ENCODE measurements at places on chromosomes 5 and 9.

DNA sequence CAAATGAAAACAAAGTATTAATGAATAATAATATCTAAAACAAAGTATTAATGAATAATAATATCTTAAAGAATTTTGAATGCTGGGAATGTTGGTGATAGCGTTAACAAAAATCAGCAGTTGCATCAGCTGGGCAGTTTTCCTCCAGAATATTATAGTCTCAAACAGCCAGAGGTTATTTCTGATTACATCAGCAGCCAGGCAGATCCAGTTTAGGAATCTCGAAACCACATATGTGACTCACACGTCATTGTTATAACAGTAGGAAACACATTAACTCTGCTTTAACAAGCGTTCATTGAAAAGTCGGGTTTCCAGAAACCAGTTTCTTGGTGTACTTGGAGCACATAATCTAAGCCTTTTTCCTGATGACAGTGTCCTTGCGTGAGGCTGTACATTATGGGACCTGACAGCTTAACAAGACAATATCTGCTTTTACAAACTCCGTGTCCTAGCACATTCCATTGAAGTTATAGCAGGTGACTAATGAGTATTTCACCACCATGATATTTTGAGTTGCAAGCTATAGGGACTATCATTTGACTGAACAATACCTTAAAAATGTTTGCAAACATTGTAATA is 559.5 kb upstream of the KLF4 start:
- no peak overlapping the region for H3K27ac ChIP-seq
- H3K4me1 ChIP-seq, result peaks cover 6% of the 10 kb centered on the region
- H3K4me3 ChIP-seq, result no peak overlapping the region
- DNase-seq, result no peak

GRCh38 chr9:76311537-76311936 is 82.7 kb downstream of the RFK start:
- no peak for DNase-seq
- H3K27me3 ChIP-seq, result no peaks in the 10 kb centered on the region
- no peak overlapping the region for H3K27ac ChIP-seq
- H3K4me1 ChIP-seq, result no peaks in the 10 kb centered on the region

- no peaks in the 10 kb centered on the region for H3K4me1 ChIP-seq
- no peaks in the 10 kb centered on the region for H3K36me3 ChIP-seq
- no peak overlapping the region for H3K27ac ChIP-seq
- H3K4me3 ChIP-seq, result no peak overlapping the region
Observed at GRCh38 chr5:161431963-161432362, 114.6 kb downstream of the GABRB2 start.

DNA sequence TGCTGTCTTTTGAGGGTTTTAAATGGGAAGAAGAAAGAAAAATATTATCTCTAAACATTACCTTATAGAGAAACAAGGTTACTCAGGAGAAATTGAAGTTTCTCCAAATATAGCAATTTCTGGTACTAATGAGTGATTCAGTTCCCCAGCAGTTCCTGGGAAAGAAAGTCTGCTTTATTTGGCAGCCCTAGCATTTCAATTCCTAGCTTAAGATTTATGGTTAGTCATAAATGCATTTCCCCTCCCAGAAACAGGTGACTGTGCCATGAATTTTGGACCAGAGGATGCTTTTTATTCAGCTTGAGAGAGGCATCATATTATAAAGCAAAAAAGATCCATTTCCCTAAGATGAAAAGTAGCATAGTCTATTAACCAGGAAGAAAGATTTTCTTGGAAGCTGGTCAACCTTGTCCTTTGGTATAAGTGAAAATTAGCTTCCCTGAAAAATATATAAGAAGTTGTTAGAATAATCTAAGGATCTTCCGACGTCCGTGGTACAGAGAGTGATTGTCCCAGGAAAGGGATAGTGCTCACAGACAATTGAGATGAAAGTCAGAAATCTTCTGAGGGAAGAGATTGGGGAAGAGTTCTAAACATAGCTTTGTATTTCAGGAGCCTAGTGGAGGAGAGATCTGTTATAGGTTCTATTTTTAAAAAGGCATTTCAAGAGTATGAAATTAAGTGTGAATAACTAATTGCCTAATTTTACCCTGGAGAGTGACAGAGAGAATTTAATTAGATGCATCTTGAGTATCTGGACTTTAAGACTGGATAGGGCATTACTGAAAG is 164.9 kb downstream of the ESM1 start:
- H3K27ac ChIP-seq, result no peak overlapping the region
- H3K4me1 ChIP-seq, result no peaks in the 10 kb centered on the region
- H3K27me3 ChIP-seq, result no peaks in the 10 kb centered on the region
- DNase-seq, result no peak
- no peaks in the 10 kb centered on the region for H3K36me3 ChIP-seq
